ENCODE measurements at places on chromosomes 12 and 14. TPM values are rescaled to one million over a fixed set of nuclear protein-coding genes. Genes with fewer than 3 reads are reported as not detected.

The CBLN3 gene
- 4.8 TPM for total RNA-seq

The PTHLH gene
- 0.47 TPM for total RNA-seq

The PPFIA2 gene
- 0.09 TPM for total RNA-seq

The CD63 gene
- 3,848 TPM for total RNA-seq

The KRT4 gene
- 0.34 TPM for total RNA-seq

The KRT80 gene
- under 0.01 TPM for total RNA-seq

The ARHGAP9 gene
- 0.32 TPM for total RNA-seq

The OR4E1 gene
- total RNA-seq: not detected

The OAS3 gene
- total RNA-seq: 1.9 TPM

The OR6C1 gene
- total RNA-seq: not detected

The BDKRB1 gene
- 13.4 TPM for total RNA-seq

The CCDC197 gene
- not detected for total RNA-seq

The MYF6 gene
- not detected for total RNA-seq

The RESF1 gene
- 10.8 TPM for total RNA-seq

The IL26 gene
- not detected for total RNA-seq

The GYS2 gene
- total RNA-seq: not detected
